Activated T-helper 1 cell treated with anti-CD3 and anti-CD28 coated beads, Interleukin-12 subunit alpha, Interleukin-12 subunit beta, Interleukin-2, Interleukin-4 antibody, amounts not matched to agents 30 ng/mL and 10 ng/mL and 1 ng/mL, durations not matched to agents 14 hours and 24 hours and 36 hours (primary cell): ENCODE measurements at places on chromosomes 1 and 21. TPM values are rescaled to one million over a fixed set of nuclear protein-coding genes. Genes with fewer than 3 reads are reported as not detected.

DNA sequence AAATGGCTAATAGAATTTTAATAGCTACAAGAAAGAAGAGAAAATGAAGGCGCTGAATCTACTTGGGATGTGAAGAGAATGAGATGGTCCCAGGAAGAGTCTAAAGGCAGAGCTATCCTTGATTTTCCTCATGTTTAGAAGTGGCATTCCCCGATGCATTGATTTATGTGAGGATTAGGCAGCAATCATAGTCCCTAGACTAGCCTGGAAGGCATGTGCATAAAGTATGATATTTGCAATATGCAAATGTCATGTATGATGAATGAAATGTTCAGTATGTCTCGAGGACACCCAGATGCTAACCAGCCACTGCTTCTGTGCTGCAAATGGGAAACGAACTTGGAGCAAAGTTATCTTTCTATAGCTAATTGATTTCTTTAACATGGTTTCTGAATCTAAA, 641.5 kb upstream of the PLXNA2 start:
- no peak overlapping the region for H3K4me3 ChIP-seq
- no peaks in the 10 kb centered on the region for H3K27me3 ChIP-seq
- no peak for DNase-seq

DNA sequence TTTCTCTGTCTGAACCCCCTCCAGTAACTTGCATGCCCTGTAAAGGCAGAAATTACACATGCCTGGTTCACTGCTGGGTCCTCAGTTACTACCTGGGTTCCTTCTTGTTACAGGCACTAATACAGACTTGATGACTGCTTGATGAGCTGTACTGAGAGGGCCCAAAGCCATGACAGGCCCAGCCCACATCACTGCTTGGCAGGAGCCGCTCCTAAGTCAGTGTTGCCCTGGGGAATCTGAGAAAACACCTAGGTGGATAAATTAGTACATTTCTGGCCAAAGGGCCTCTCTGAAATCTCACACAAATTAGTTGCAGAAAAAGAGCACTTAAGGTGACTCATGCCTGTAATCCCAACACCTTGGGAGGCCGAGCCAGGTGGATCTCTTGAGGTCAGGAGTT, 37.8 kb upstream of the IRF2BP2 start:
- no peaks in the 10 kb centered on the region for H3K4me1 ChIP-seq
- no peak overlapping the region for H3K4me3 ChIP-seq
- no peaks in the 10 kb centered on the region for H3K27me3 ChIP-seq
- no peak for DNase-seq
- peaks cover 5% of the 10 kb centered on the region for H3K36me3 ChIP-seq

DNA sequence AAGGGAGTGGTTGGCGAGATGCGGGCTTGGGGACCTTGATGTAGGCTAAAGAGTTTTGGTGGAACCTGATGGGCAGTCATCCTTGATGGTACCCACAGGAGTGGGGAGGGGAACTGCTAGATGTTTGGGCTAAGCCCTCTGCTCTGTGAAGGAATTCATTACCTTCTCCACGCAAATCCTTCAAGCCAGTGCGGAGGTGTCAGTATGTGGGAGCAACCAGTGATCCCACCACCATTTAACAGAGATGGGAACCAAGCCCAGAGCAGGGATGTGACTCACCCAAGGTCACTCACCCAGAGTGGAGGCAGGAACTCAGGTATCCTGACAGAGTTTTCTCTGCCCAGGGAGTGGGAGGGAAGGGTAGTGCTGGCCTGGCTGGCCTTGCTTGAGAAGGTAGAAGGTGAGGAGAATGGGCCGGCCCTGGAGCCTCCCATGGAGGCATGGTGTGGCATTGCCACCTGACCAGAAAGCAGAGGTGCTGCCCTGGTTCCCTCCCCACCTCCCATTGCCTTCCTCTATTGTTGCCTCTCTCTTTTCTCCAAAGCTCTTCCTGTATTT, 51.2 kb upstream of the STUM start:
- H3K27me3 ChIP-seq, result peaks cover 15% of the 10 kb centered on the region
- no peaks in the 10 kb centered on the region for H3K4me1 ChIP-seq
- H3K4me3 ChIP-seq, result no peak overlapping the region
- H3K36me3 ChIP-seq, result no peaks in the 10 kb centered on the region
- H3K27ac ChIP-seq, result no peak overlapping the region

DNA sequence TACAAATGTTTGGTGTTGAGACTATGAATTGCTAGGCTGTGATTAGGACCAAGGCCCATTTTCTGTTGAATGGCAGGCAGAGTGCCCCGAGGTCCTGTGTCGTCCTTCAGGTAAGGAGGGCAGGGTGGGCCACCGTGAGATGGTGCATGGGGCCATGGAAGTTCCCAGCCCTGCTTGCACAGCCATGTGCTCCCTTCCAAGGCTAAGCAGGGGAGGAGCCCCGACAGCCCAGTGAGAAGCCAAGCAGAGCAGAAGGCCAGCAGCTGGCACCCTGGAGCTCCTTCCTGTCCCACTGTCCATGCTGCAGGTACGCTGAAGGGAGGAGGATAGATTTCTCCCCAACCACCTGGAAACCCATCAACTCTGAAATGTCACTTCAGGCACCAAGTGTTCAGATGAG, 8.2 kb upstream of the NUAK2 start:
- H3K27ac ChIP-seq, result no peak overlapping the region
- no peak for DNase-seq
- no peaks in the 10 kb centered on the region for H3K36me3 ChIP-seq
- no peak overlapping the region for H3K4me3 ChIP-seq
- H3K4me1 ChIP-seq, result peaks cover 9% of the 10 kb centered on the region
- peaks cover 38% of the 10 kb centered on the region for H3K27me3 ChIP-seq

DNA sequence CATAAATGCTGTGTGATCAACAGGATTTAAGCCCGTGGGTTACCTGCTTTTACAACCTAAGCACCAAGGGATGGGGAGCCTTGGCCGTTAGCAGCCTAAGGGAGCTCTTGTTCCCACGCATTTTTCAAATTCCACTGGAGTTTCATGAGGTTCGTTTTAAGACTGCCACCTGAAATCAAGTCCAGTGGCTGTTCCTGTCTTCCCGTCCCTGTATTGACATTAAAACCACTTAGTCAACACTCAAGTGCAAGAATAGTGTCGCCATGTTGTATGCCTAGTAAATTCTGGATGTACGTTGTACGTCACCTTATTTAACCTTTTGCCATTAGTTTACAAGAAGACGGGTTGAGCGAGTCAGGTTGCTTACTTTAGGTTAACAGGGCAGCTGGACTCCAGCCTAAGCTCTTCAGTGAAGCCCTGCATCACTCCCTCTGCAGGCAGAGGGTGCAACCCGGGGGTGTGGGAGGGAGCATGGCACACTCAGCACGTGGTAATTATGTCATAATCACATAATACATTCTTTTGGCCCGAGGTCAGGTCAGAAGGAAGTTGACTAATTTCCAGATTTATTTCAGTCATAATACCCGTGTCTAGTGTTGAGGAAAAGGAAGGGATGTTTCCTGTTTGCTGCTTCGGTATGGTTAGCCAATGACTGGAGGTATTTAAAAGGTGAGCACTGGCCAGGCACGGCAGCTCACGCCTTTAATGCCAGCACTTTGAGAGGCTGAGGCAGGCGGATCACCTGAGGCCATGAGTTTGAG, 42.5 kb downstream of the CNST start:
- no peak overlapping the region for H3K4me3 ChIP-seq
- H3K27ac ChIP-seq, result peak overlapping the region; percentile 18
- peaks cover 3% of the 10 kb centered on the region for H3K27me3 ChIP-seq
- peaks cover 7% of the 10 kb centered on the region for H3K36me3 ChIP-seq

GRCh38 chr1:222109836-222110235, 367.9 kb upstream of the DUSP10 start:
- H3K4me1 ChIP-seq, result no peaks in the 10 kb centered on the region
- no peaks in the 10 kb centered on the region for H3K36me3 ChIP-seq
- no peak for DNase-seq
- H3K27me3 ChIP-seq, result peaks cover 2% of the 10 kb centered on the region

DNA sequence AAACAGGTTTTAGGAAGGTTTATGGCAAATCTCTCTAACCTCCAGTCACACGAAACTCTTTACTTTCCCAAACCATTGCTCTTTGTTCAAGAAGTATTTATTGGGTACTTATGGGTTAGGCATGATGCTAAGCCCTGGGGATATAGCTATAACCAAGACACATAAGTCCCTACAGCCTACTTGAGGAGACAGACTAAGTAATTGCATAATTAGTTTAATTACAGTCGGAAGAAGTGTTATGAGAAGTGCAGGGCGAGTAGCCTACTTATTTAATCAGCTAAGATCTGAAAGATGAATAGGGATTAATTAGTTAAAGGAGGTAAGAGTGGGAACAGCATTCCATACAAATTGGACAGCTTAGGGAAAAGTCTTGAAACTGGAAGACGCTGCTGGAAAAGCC, 13.2 kb upstream of the NASP start:
- no peak for DNase-seq
- peaks cover 9% of the 10 kb centered on the region for H3K4me1 ChIP-seq
- H3K27me3 ChIP-seq, result no peaks in the 10 kb centered on the region
- no peak overlapping the region for H3K4me3 ChIP-seq

DNA sequence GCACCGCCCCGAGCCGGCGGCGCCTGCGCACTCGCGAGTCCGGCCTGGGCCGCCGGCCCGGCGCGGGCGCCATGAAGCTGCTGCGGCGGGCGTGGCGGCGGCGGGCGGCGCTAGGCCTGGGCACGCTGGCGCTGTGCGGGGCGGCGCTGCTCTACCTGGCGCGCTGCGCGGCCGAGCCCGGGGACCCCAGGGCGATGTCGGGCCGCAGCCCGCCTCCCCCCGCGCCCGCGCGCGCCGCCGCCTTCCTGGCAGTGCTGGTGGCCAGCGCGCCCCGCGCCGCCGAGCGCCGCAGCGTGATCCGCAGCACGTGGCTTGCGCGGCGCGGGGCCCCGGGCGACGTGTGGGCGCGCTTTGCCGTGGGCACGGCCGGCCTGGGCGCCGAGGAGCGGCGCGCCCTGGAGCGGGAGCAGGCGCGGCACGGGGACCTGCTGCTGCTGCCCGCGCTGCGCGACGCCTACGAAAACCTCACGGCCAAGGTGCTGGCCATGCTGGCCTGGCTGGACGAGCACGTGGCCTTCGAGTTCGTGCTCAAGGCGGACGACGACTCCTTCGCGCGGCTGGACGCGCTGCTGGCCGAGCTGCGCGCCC, at the start of gene B3GALT6:
B3GALT6 (plus strand) TSS at position 30 of the 588 bp plus-strand sequence; CDS start at position 72, 42 bp downstream.
- peak within 1 kb of the TSS; percentile 90 for H3K27ac ChIP-seq
- H3K27me3 ChIP-seq, result no peaks in the 10 kb centered on the region
- peaks cover 27% of the 10 kb centered on the region for H3K4me1 ChIP-seq
- peak within 1 kb of the TSS; percentile 94 for H3K4me3 ChIP-seq

The HENMT1 gene
- 17.9 and 20.7 TPM in 2 replicates for total RNA-seq

GRCh38 chr1:210321552-210321951, 7.2 kb upstream of the HHAT start:
- H3K27ac ChIP-seq, result no peak overlapping the region
- H3K36me3 ChIP-seq, result no peaks in the 10 kb centered on the region
- DNase-seq, result no peak
- peaks cover 19% of the 10 kb centered on the region for H3K27me3 ChIP-seq

DNA sequence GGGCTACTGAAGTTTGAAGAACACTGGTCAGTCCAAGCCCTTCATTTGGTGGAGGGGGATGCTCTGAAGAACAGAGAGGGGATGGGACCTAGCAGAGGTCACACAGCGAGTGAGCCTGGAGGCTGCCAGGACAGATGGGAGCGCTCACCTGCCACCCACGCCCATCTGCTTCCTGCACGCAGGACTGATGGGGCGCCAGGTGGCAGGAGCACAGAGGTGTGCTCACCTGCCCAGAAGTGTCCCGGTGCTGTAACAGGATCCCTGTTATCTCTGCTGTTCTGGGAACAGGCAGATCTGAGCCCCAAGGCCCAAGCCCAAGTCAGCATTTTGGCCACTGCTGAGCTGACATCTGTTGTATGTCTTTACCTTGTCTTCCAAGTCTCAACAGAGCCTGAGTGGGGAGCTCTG, 40.5 kb downstream of the EPHB2 start:
- H3K27ac ChIP-seq, result no peak overlapping the region
- DNase-seq, result no peak
- peaks cover 2% of the 10 kb centered on the region for H3K27me3 ChIP-seq
- H3K4me1 ChIP-seq, result peaks cover 8% of the 10 kb centered on the region

GRCh38 chr1:77438236-77438913, 156.6 kb downstream of the AK5 start:
- H3K4me3 ChIP-seq, result no peak overlapping the region
- peaks cover 13% of the 10 kb centered on the region for H3K4me1 ChIP-seq
- no peaks in the 10 kb centered on the region for H3K27me3 ChIP-seq
- no peaks in the 10 kb centered on the region for H3K36me3 ChIP-seq
- DNase-seq, result no peak

The TMCO4 gene
- total RNA-seq, result 14.0 and 15.1 TPM in 2 replicates

DNA sequence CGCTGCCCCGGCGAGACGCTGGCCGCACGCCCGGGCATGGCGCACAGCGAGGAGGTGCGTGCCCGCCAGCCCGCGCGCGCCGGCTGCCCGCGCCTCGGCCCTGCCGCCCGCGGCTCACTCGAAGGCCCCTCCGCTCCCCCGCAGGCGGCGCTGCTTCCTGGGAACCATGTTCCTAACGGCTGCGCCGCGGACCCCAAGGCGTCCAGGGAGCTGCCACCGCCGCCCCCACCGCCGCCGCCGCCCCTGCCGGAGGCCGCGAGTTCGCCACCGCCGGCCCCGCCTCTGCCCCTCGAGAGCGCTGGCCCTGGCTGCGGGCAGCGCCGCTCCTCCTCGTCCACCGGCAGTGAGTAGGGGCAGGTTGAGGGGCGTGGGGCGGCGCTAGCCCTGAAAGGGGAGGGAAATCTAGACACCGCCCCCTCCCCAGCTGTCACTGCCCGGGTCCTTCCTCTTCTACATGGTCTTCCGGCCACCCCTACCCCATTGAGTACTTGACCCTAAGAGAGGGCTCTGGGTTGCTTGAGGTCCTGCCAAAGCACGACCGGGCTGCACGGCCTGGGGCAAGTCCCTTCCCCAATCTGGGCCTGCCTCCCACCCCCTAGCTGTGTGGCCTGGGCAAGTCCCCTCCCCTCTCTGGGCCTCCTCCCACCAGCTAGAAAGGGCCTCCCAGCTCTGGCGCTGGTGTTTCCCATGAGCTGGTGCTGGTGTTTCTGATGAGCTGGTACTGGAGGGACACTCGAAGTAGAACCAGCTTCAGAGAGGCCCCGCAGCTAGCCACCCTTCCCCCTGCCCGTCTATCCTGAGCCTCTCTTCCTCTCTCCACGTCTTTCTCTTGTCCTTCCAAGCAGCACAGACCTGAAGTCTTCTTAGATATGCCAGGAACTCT, 17.0 kb downstream of the TNFRSF25 start:
- peaks cover 58% of the 10 kb centered on the region for H3K27me3 ChIP-seq
- no peak for DNase-seq
- H3K4me3 ChIP-seq, result peak overlapping the region; percentile 45
- peaks cover 21% of the 10 kb centered on the region for H3K4me1 ChIP-seq

GRCh38 chr21:14533499-14534428, 12.4 kb downstream of the SAMSN1 start:
- H3K4me3 ChIP-seq, result peak overlapping the region; percentile 86
- peaks cover 79% of the 10 kb centered on the region for H3K4me1 ChIP-seq
- peak; percentile 22 for DNase-seq
- peak overlapping the region; percentile 99 for H3K27ac ChIP-seq
- no peaks in the 10 kb centered on the region for H3K27me3 ChIP-seq

- H3K27me3 ChIP-seq, result no peaks in the 10 kb centered on the region
- peaks cover 30% of the 10 kb centered on the region for H3K4me1 ChIP-seq
- DNase-seq, result no peak
- H3K4me3 ChIP-seq, result peak overlapping the region; percentile 91
- peaks cover 20% of the 10 kb centered on the region for H3K36me3 ChIP-seq
Measured at GRCh38 chr1:19311503-19311930, 427 bp downstream of the AKR7A2 start.
